ENCODE measurements at places on chromosomes 4 and X.

DNA sequence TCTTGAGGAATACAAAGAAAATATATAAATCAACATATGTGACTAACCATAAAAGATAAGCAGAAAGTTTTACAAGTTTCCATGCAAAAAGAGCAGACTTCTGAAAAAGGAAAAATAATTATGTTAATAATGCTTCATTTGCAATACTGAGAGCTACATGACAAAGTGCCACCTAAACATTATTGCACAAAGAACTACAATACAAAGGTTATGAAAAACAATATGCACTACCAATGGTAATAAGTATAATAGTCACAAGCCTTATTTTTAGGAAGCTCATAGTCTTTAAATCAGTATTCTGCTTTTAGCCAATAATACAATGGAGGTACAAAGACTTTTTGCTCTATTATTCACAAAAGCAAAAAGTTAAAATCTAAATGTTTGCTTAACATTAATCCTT, 411.2 kb downstream of the TLL1 start:
- DNase-seq = no peak

- DNase-seq = no peak
These were observed 11.1 kb upstream of the TMEM156 start for GRCh38 chr4:39043058-39043860.

DNA sequence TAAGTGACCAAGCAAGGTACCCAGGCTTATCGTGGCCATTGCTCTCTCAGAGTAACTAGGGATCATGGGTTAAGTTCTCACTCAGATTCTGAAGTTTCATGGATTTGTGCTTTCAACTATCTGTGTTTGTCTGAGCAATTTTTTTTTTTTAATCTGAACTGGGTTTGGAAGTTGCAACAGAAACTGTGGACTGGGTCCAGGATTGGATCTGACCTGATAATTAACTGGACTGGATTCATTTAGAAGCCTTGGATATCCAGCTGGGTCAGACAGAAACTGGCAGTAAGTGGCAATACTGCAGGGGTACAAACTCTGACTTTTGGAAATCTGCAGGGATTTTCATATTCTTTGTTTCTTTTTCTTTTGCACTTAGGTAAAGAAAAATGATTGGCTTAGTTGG, 38.7 kb upstream of the FGF2 start:
- DNase-seq = no peak

GRCh38 chr4:120105472-120105871, 38.8 kb upstream of the MAD2L1 start:
- DNase-seq = no peak

- no peak for DNase-seq
These were observed 182.4 kb upstream of the CXXC4 start for GRCh38 chr4:104677116-104677515.

GRCh38 chrX:16804923-16805464, 18.7 kb downstream of the TXLNG start:
- DNase-seq = no peak

DNA sequence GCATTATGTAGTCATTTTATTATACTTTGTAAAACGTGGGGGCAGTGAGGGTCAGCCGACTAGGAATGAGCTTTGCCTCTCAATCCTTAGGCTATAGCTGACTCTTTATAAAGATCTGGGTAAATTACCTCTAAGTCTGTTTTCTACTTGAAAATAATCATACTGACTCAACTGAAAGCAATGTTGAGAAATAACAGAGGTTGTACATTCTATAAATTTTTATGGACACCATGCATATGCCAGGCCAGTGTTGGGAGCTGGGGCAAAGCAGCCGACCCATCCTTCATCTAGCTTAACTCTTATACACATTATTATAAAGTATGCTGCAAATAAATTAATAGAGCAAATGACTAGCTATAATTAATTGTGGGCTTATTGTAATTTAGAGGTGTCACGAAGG, 2.2 kb upstream of the DCUN1D4 start:
- DNase-seq = no peak

- DNase-seq = no peak
These were observed 922.0 kb downstream of the DMD start for GRCh38 chrX:32289356-32289755.
